ENCODE measurements at places on chromosomes 1 and 21.

- DNase-seq, result no peak
These were observed 51.5 kb downstream of the PTPRF start for GRCh38 chr1:43582162-43582566.

GRCh38 chr1:246427611-246428010 lies 79.5 kb downstream of the SMYD3 start:
- DNase-seq, result no peak

DNA sequence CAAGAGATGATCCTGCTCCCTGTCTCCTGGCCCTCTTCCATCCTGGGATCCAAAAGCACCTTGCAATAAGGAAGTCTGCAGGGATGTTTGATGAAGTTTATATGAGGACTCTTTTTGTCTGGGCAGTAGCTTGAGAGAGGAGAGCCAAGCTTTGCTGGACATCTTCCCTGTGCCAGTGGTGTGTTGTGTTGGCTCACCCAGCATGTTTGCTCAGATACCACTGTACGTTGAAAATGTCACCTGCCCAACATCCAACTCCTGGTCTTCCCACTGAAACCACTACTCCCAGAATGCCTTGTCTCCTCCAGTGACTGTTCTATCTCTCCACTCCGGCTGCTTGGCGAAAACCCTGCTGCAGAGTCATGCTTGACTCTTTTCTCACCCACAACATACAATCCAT lies 12.8 kb downstream of the CDK18 start:
- DNase-seq, result no peak

DNA sequence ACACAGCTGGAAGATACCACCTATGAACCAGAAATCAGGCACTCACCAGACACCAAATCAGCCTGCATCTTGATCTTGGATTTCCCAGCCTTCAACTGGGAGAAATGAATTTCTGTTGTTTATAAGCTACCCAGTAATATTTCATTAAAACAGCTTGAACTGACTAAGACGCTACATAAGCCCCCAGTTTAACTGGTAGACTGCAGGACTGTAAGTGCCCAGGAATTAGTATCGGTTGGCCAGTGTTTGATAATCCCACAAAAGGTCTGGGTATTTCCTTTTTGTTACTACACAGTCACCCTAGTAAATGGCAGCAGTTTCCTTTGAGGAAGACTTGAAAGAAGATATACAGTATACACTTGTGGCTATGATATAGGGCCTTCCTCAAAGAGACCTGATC lies 7.3 kb upstream of the SLC35D1 start:
- DNase-seq, result no peak

DNA sequence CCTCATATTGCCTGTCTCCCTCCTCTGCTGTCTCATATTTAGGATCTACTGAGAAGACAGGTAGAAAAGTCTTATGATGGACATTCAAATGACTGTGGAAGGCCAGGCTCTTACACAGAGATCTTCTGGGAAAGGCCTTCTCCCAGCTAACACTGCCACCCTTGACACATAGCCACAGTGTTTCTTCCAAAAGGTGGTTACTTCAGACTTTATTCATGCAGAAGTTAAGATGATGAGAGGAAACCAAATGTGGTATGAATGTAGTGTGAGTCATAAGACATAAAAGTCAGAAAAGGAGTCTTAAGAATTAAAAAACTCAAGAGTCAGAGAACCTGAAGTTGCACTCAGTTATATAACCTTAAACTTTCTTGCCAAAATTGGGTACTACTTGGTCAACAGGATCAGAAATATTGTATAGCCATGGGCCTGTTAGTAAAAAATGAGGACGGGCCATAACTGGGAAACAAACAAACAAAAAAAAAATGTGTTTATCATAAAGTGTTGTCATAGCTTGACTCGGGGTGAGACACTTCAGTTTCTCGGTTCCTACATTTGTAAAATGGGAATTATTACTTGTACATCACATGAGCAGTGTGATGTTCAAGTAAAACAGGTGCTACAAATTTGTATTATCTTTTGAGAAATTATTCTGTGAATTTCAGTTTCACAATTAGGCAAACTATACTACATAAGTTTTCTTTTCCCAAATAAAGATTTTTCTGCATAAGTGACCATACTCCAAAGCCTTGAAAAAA lies 1.2 kb upstream of the DENND1B start:
- DNase-seq, result no peak

DNA sequence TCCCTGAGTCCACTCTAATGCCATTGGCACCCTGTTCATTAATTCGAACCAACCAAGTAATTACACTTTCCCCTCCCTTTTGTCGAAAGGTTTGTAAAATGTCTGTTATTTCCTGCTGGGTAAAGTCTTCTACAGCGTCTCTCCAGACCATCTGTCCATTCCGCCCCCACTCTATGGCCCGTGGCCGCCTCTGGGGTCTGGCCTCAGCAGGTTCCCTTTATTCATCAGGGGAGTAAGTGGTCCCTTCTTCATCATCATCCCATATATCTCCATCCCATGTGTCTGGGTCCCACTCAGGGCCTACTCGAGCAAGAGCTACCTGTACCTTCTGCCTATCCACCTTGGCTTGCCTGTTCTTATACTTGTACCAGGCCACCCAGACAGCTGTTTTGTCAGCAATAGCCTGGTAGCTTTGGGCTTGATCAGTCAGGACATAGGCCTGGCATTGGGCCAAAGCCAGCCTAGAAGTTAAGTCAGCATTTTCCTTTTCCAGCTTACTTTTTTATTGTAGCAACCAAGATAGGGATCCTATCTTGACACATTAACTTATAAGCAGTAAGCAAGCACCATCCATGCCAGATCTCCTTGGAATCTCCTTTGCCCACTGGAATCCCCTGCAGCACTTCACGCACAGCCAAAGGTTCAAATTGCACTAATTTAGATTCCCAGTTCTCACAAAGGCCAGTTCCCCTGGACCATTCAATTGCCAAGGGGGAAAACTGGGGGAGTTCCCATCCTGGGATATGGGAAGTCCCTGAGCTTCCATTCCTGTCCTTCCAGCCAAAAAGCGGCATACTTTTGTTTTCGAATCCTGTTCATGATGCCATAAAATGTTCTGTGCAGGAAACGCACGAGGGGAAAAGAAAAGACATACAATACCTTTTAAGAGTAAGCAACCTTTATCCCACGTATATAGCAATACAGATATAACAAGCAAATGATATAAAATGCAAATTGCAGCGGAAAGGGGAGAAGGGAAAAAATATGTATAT lies 6.6 kb upstream of the STUM start:
- DNase-seq, result no peak

GRCh38 chr1:162627662-162628296 lies 4.5 kb upstream of the DDR2 start:
- DNase-seq, result no peak
